ENCODE measurements at places on chromosomes 13 and 19.

- DNase-seq, result no peak
Observed at GRCh38 chr13:92807353-92807752, 419.3 kb upstream of the GPC6 start.

DNA sequence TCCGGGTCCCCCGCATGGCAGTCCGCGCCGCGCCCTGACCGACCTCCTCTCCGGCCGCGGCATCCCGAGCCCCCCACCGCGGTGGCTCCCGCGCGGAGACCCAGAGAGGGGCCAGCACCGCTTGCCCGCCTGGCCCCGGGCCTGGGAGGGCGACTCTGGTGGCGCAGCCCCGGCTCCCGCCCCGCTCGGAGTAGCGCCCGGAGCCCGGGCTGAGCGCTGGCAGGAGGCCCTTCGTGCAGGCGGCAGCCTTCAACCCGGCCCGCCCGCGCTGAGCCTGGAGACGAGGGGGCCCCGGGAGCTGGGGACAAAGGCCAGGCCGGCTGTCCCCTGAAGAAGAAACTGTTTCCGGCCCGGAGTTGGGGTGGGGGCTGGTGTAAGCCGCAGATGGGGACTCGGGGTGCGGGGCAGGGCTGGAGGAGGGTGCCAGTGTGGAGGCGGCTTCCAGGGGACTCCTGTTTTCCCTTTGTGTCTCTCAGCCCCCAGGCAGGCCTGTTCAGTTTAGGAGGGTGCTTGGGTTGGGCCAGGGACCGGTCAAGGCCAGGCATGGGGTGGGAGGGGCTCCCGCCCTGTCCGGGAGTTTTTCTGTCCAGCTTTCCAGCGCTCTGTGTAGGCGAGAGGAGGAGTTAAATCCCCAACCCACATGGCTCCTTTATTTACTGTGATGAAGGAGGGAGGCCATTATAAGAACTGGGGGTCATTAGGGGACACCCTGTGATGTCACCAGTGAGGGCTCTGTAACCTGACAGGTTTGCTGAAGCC is 935 bp downstream of the LRP3 start:
- DNase-seq, result no peak

- no peak for DNase-seq
Observed at GRCh38 chr19:35144259-35144599, 1.2 kb downstream of the FXYD7 start.

- DNase-seq, result no peak
Observed at GRCh38 chr19:14089412-14089661, 1.2 kb downstream of the SAMD1 start.

GRCh38 chr13:26054896-26055295 is 3.1 kb upstream of the SHISA2 start:
- DNase-seq, result no peak
